ENCODE measurements at places on chromosomes 4 and X. TPM values are rescaled to one million over a fixed set of nuclear protein-coding genes. Genes with fewer than 3 reads are reported as not detected.
A peak's percentile ranks its signal among the peaks of the same experiment; 100 is the strongest.

GRCh38 chr4:126687655-126688358 lies 945.0 kb upstream of the INTU start:
- DNase-seq, result no peak

DNA sequence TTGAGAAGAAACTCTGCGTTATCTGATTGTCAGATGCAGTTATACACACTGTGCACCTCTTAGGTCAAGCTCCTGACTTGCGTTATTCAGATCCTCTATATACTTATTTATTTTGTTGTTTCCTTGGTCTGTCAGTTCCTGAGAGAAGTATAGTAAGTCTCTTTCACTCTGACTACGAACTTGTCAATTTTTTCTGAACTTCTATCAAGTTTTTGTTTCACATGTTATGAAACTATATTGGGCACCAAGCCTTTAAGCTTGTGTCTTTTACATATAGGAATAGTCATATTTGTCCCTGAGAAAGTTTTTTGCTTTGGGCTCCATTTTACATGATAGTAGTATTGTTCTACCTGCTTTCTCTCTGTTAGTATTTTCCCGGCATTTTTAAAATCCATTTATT lies 31.7 kb downstream of the ZNF275 start:
- DNase-seq, result no peak

- no peak for DNase-seq
Measured at GRCh38 chrX:16992445-16992844, 46.0 kb downstream of the REPS2 start.

- peak; percentile 64 for DNase-seq
Measured at GRCh38 chr4:111641813-111642579, 503.3 kb upstream of the FAM241A start.

The HELQ gene
- 18.7 TPM for polyA plus RNA-seq

DNA sequence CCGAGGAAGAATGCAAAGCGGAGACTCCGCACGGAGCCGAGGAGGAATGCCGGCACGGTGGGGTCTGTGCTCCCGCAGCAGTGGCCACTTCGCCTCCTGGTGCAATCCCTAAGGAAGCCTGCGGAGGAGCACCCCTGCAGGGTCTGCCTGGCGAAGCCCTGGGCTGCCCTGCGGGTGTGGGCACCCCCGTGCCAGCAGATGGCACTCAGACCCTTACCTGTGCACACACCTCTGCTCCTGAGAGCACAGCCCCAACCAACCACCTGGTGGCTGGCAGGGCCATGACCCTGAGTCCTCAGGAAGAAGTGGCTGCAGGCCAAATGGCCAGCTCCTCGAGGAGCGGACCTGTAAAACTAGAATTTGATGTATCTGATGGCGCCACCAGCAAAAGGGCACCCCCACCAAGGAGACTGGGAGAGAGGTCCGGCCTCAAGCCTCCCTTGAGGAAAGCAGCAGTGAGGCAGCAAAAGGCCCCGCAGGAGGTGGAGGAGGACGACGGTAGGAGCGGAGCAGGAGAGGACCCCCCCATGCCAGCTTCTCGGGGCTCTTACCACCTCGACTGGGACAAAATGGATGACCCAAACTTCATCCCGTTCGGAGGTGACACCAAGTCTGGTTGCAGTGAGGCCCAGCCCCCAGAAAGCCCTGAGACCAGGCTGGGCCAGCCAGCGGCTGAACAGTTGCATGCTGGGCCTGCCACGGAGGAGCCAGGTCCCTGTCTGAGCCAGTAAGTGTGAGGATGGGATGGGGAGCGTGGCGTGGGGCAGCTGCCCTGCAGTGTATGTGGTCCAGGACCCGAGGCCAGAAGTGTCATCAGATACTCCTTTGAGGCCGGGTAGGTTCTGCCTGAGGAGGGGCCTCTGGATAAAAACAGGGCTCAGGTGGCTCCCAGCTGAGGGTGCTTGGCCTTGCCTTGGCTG lies 7.0 kb downstream of the TACC3 start:
- no peak for DNase-seq

The NXF2B gene
- polyA plus RNA-seq, result 1.9 TPM

The TNMD gene
- polyA plus RNA-seq, result 3.8 TPM

DNA sequence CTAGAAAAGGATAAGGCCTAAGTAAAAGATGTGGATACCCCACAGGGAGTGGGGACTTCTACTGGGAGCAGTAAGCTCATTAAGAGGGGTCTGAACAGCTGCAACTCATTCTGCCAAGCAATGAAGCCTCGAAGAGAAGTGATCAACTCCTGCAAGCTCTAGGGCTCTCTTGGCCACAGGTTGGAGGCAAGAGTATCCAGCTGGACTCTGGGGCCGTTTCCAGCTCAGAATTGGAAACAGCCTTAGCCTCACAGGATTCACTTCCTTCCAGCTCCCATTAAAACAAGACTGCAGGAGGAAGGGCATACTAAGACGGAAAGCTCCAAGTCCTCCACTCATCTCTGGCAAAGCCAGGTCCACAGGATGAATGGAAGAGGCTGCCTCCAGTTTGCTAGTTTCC lies 126.3 kb downstream of the ATG4A start:
- no peak for DNase-seq

DNA sequence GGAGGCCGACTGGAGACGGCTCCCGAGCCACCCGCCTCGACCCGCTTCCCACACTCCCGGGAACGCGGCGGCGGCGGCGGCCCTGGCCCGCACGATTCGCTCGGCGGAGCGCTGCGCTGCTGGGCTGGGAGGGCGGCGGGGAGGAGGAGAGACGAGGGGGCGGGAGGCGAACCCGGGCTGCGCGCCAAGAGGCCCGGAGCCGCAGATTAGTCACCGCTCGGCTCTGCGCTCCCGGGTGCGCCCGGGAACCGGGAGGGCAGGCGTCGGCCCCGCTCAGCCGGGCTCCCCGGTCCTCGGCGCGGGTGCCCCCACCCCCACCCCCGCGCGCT lies 11.2 kb upstream of the BCOR start:
- DNase-seq, result no peak

DNA sequence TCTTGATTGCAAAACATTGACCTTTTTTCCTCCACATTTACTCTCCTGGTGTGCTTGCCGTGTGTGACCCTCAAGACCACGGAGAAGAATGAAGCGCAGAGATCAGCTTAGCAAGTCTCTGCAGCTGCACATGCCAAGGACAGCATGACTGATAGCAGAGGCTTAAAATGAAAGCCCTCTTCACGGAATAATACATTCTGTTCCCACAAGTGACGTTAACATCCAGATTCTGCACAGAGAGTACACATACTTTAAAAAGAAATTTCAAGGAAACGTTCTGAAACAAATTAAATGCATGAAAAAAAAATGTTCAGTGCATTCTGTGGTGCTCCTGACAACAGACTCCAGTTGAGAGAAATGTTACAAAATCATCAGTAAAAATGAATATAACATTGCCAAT lies 60.9 kb downstream of the SLC7A11 start:
- DNase-seq, result no peak

DNA sequence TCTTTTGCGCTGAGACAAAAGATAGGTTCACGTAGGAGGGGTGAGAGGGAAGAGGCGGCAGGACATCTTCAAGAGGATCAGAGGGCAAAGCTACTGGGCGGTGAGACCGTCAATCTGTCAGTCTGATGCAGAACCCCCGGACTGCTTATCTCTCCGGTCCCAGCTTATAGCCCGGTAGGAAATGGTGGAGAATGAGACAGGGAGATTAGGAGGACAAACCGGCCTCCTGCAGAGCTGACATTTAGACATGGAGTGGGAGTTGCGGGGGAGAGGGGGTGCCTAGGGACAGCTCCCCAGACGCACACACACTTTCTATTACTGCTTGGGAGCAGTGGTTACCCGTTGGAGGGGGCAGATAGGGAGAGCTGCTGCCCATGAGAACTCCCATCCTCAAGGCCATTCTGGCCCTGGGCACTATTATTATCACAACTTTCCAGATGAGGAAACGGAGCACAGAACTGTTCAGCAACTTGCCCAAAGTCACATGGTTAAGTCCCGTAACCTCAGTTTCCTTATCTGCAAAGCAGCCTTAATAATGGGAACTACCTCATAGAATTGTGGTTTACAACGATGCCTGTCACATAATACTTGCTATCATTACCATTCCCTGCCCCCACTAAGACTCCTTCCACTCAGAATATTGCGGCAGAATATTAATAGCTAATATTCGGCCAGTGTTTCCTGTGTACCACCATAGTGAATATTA lies 1.1 kb upstream of the HDAC6 start:
- DNase-seq, result peak; percentile 4

Data from right renal pelvis (tissue), 4 donors.